ENCODE measurements at places on chromosomes 3 and 15.

DNA sequence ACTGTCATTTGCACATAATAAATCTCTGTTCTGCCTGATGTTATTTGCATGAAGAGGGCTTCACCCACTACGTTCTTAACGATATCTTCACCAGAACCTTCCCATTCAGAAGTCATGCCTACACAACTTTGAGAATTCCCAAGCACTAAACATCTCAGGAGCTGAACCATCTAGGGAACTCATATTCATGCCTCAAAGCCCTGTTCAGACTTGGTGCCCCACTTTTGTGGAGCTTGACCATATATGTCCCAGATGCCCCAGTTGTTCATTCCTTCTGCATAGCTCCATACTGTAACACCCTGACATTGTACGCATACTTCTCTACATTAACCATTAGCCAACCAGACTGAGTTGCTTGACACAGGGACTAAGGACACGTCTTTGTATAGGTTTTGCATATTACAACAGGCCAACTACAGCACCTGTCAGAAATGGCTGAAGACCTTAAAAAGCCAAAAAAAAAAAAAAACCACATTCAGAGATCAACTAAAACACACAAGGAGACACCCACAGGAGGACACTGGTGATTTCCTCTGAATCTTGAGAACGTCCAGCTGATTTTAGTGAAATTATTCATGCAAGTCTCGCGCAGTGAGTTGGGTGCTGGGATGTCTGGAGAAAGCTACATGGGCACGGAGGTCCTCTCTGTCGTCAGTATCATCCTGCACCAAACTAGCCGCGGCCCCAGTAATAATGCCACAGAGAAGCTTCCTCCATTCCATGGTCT, 141.4 kb downstream of the FOXP1 start:
- DNase-seq = no peak

GRCh38 chr15:44186705-44187104, 8.4 kb downstream of the FRMD5 start:
- no peak for DNase-seq

DNA sequence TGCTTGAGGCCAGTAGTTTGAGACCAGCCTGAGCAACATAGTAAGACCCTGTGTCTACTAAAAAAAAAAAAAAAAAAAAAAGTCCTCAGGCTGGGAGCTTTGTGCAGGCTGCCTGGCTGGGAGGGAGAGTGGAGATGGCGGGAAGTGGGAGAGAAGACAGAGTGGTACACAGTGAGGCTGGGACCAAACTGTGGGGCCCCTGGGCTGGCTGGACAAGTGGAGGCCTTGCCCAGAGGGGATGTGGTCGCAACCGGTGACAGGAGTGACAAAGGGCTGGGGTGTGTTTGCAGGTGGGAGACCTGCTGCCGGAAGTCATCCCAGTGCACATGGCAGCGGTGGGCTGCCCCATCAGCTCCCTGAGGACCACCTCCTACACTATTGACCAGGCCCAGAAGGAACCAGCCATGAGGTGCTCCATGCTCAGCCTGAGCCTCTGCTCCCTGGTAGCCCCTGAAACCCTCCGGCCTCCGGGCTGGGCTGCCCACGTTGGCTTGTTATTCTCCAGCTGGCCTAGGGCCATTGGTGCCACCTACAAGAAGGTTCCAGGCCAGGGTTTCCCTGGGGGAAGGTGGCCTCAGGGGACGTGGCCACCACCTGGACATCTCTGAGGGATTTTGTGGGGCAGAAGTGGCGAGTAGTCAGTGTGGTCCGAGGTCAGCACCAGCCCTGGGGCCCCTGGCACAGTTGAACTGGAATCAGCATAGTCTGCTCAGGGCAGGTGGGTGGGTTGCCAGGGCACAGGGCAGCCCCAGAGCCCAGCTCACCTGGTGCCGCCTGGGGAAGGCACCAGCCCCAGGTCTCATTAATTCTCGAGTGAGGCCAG, 22.7 kb downstream of the ACAA1 start:
- DNase-seq = no peak

GRCh38 chr3:23916152-23916885, 471 bp downstream of the NKIRAS1 start:
- DNase-seq = no peak

DNA sequence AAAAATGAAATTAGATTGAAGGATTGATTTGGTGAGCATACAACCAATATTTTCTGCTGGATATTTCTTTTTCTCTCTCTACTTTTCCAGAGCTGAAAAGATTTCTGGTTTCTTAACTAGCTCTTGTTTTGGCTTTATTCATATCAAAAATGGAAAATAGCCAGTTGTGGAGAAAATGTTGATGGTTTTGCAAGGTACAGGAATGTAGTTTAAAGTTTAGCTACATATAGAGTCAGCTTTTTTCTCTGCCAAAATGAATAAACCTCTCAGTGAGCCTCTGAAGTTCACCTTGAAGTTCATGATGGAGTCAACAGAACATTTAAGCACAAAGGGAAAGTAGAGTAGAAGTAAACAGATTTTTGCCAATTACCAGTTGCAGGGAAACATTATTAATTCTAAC, 720.5 kb upstream of the ALCAM start:
- DNase-seq = no peak

- DNase-seq = no peak
Measured at GRCh38 chr15:75775296-75776064, 62.8 kb upstream of the CSPG4 start.

DNA sequence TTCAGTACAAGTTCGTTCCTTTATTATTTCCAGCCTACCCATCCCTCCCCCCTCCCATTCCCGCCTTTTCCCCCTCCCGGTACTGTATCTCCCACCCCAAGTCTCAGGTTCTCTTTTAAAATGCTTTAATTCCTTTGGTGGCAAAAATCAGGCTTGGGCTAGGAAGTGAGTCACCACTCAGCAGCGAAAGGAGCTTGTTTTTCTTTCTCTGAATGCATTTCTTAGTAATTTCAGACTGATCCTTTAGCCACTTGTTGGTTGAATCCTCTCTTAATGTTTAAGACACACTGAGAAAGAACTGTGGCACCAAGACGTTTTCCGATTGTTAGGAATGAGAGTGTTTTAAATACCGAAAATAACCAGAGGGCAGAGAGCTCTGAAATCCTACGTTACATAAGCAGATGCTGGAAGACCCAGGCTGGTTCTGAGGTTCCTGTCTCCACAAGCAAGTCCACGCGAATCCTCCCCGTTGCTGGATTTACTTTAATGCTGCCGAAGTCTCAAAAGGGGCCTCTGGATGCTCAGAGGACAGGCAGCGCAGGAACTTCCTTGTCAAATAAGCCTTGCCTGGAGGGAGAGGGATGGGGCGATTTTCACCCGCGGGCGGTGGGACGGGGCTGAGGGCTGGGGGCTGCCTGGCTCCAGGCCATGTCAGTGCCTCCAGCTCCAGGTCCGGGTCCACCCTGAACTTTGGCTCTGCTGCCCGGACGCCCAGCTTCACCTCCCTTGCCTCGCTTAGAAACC, 854 bp upstream of the COL8A1 start:
- DNase-seq = no peak

DNA sequence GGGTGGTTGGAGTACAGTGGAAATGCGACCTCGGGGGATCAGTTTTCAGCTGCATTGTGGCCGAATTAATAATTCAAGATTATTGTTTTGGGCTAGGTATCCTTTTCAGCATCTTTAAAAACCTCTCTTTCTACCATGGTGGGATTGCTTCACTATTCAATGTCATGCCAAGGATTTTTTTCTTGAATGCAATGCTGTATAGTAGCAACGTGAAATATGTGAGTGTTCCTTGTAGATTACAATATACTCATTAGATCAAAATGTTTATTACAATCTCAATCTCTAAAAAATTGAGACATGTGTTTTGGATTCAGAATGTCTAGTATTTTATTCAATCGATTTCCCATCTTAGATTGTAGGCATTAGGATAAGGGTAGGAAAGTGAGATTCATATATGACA, 586.5 kb upstream of the TBL1XR1 start:
- DNase-seq = no peak

GRCh38 chr3:188578576-188579363, 424.8 kb downstream of the LPP start:
- no peak for DNase-seq

DNA sequence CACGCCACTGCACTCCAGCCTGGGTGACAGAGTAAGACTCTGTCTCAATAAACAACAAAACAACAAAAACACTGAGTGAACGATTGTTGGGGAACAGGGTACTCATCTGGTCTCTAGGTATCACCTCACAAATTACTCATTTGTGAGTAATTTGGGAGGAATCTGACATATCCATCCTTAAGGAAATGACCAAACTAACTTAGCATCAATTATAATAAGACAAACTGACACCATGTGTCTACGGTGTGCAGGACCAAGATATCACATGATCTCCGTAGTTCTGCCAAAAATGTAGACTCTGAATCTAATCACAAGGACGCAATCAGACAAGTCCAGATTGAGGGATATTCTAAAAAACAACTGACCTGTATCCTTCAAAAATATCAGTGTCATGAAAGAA, 12.0 kb upstream of the DAPK2 start:
- no peak for DNase-seq

DNA sequence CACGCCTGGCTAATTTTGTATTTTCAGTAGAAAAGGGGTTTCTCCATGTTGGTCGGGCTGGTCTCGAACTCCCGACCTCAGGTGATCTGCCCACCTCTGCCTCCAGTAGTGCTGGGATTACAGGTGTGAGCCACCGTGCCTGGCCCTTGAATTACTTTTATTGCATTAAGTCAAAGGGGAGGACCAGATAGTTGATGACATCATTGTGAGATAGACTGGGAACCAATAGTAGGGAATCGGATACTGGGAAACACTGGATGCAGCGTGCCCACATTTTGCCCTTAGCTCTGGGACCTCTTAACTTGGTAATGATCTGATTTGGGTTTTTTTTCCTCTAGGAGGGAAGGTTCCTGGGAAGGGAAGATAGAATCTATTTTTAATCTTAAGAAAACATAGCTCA, 19.2 kb downstream of the DAG1 start:
- no peak for DNase-seq

DNA sequence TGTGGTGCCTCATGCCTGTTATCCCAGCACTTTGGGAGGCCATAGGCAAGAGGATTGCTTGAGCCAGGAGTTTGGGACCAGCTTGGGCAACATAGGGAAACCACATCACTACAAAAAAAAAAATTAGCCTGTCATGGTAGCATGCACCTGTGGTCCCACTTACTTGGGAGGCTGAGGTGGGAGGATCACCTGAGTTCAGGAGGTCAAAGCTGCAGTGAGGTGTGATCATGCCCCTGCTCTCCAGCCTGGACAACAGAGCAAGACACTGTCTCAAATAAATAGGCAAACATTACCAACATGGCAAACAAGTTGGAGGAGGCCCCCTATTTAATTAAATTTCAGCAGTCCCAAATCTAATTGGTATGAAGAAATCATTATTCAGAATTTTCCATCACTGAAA, 143.6 kb downstream of the PGPEP1L start:
- no peak for DNase-seq

DNA sequence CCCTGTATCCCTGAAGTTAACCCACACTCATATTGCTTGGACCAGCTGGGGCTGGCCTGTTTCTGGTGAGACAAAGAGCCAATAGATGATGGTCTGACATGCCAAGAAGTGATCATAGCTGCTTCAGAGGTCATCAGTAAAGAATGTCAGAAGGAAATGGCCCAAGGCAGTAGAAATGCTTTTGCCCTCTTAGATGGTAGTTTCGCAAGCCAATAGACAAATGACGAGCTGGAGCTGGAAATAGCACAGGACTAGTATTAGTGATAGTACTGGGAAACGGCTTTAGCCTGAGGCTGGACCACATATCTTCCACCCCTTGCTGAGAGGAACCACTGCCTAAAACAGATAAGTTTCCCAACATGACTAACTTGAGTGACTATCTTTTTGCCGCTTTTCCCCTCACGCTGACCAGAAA, 176.1 kb upstream of the THBS1 start:
- no peak for DNase-seq

GRCh38 chr15:68700455-68701123, 120.1 kb downstream of the ANP32A start:
- no peak for DNase-seq

DNA sequence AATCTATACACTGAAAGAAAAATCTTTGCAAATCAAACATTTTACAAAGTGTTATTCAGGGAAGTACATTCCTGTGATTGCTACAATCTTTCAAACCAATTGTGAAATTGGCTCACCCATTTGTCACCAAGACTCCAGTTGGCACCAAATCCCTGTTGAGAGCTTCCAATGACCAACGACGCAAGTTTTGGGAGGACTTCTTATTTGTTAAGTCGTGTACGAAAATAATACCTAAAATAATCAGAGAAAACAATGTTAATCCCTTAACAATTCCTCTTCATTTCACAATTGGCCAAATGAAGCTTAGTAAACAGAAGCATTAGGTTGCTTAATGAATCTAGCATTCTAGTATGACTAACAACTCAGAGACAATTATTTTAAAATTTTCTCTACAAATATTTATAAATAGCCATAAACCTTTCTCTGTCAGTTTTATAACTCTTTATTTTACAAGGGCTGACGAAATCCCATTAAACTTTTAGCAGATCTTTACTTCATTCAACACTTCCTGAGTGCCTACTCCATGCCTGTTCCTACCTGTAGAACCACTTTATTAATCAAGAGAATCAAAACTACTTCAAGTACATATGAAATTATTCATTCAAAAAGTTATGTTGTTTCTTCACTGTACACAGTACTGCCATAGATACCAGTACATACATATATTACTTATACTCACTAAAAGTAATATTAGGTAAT, 24.0 kb upstream of the HGD start:
- DNase-seq = no peak

GRCh38 chr3:15327941-15328340, 4.4 kb downstream of the SH3BP5 start:
- no peak for DNase-seq

- no peak for DNase-seq
Measured at GRCh38 chr3:15800780-15801179, 3.0 kb upstream of the ANKRD28 start.

- DNase-seq = no peak
Measured at GRCh38 chr3:156311930-156312329, 191.6 kb downstream of the KCNAB1 start.

DNA sequence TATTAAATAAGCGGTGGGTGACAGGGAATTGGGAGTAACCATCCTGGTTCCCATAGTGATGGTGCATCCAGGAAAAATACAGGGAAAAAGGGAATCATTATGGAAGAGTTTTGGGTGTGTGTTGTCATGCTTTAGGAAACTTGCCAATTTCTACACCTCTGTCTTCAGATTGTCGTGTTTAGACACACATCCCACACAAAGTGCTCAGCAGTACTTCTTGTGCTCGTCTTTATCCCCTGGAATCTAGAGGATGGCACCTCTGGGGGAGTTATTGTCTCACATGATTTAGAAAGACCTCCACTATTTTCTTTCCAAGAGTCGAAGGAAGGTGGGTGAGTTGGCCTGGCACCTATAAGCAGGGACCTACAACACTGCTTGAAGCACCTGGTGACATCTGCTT, 35.8 kb downstream of the CACNA1D start:
- DNase-seq = no peak

Data from stimulated activated CD4-positive, alpha-beta T cell treated with anti-CD3 and anti-CD28 coated beads, Interleukin-2, amount 100 ng/mL, for 4 hours (primary cell).